ENCODE measurements at places on chromosomes 7 and 10. TPM values are rescaled to one million over a fixed set of nuclear protein-coding genes. Genes with fewer than 3 reads are reported as not detected.

The TMED4 gene
- total RNA-seq = 193 TPM

The ADARB2 gene
- 5.4 TPM for total RNA-seq

The SLC18A2 gene
- total RNA-seq = 0.82 TPM

The WNT8B gene
- total RNA-seq = not detected

The C10orf62 gene
- not detected for total RNA-seq

The VAX1 gene
- not detected for total RNA-seq

The MYL10 gene
- total RNA-seq = not detected

The ZC3HAV1L gene
- 12.4 TPM for total RNA-seq
